ENCODE measurements at places on chromosomes 11 and 22. TPM values are rescaled to one million over a fixed set of nuclear protein-coding genes. Genes with fewer than 3 reads are reported as not detected.

The TPH1 gene
- 0.24 TPM for total RNA-seq

The OR52A1 gene
- not detected for total RNA-seq

The TMPRSS5 gene
- 2.9 TPM for total RNA-seq

The AQP11 gene
- 0.39 TPM for total RNA-seq

The TRIM51 gene
- total RNA-seq = not detected

The IRAG1 gene
- total RNA-seq = 0.81 TPM

The RAPSN gene
- total RNA-seq = 1.0 TPM

The SPON1 gene
- total RNA-seq = not detected

The TSSK2 gene
- total RNA-seq = not detected

The GRAP2 gene
- not detected for total RNA-seq

- no peaks in the 10 kb centered on the region for H3K27me3 ChIP-seq
- DNase-seq = peak; percentile 51
- no peaks in the 10 kb centered on the region for H3K36me3 ChIP-seq
- no peak within 1 kb of the TSS for H3K27ac ChIP-seq
- peak within 1 kb of the TSS; percentile 42 for H3K4me3 ChIP-seq
- peaks cover 19% of the 10 kb centered on the region for H3K4me1 ChIP-seq
Measured at GRCh38 chr22:29205594-29206371, at the start of gene EMID1. Gene EMID1 (plus strand): TSS chr22:29205896. CDS start chr22:29206039, 143 bp downstream.

GRCh38 chr11:27046956-27047355 is 6.3 kb downstream of the BBOX1 start:
- H3K4me1 ChIP-seq = no peaks in the 10 kb centered on the region
- peaks cover 15% of the 10 kb centered on the region for H3K27me3 ChIP-seq
- no peak overlapping the region for H3K27ac ChIP-seq
- no peaks in the 10 kb centered on the region for H3K36me3 ChIP-seq
- DNase-seq = no peak
- H3K4me3 ChIP-seq = no peak overlapping the region

DNA sequence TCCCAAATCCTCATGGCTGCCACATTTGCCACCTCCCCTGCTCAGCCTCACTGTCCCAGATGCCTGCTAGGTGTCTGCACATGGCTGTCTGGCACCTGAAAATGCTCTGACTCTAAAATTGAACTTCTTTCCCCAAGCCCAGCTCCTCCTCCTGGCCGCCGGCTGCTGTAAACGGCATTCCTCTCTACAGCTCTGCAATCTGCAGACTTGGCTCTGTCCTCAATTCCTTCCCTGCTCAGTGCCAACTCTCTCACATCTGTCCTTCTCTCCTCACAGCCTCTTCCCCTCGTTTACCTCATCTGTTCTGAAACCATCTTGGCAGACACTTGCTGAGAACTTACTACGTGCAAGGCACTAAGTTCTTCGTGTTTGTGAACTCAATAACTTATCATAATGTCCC is 169.4 kb upstream of the SYT13 start:
- H3K4me3 ChIP-seq = no peak overlapping the region
- H3K27me3 ChIP-seq = no peaks in the 10 kb centered on the region
- no peak overlapping the region for H3K27ac ChIP-seq
- no peaks in the 10 kb centered on the region for H3K4me1 ChIP-seq

DNA sequence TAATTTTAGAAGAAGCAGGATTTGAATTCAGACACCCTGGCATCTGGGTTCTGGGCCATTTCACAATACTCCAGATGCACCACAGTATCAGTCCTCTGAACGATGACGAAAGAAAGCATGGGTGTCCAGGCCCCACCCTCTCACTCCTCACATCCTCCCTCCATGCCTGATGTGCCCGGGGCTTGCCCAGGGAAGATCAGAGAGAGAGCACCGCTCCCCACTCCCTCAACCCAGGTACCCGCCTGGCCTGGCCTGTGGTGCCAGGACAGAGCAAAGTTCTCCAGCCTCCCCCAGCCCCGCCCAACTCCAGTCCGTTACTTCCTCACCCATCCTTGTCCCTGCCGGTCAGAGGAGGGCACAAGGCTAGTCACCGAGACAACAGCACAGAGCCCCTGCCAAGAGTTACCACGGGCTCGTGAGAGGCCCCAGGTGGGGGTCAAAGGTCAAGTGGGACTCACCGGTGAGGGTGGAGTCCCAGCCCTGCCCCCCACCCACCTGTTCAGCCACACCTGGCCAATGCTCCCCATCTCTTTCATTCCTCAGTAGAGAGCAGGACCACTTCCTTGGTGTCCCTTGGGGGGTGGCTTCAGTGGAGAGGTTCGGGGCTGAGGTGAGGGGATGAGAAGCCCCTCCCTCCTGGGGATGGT is 8.1 kb downstream of the BCL9L start:
- no peaks in the 10 kb centered on the region for H3K36me3 ChIP-seq
- no peak overlapping the region for H3K4me3 ChIP-seq
- H3K27me3 ChIP-seq = no peaks in the 10 kb centered on the region
- DNase-seq = peak; percentile 78
- peaks cover 99% of the 10 kb centered on the region for H3K4me1 ChIP-seq
- peak overlapping the region; percentile 88 for H3K27ac ChIP-seq

- no peak overlapping the region for H3K4me3 ChIP-seq
- no peak for DNase-seq
- H3K4me1 ChIP-seq = no peaks in the 10 kb centered on the region
- H3K27ac ChIP-seq = no peak overlapping the region
- H3K27me3 ChIP-seq = no peaks in the 10 kb centered on the region
Measured at GRCh38 chr11:9073466-9074225, 17.8 kb downstream of the SCUBE2 start.

DNA sequence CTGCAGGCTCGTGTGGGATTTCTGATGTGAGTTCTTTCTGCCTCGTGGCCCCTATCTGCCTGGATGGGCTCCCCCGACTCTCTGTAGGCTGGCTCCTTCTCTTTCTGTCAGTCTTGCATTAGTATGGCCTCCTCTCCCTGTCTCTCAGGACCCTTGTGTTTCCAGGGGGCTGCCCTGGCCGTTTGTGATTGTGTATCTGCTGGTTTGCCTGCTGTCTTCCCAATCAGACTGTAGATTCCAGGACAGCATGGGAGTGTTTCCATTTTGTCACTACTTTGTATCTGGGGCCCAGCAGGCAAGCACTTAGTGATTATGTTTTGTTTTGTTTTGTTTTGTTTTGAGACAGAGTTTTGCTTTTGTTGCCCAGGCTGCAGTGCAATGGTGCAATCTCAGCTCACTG is 25.6 kb downstream of the SNAP29 start:
- no peak for DNase-seq
- no peaks in the 10 kb centered on the region for H3K4me1 ChIP-seq
- no peaks in the 10 kb centered on the region for H3K27me3 ChIP-seq
- H3K36me3 ChIP-seq = peaks cover 19% of the 10 kb centered on the region
- no peak overlapping the region for H3K4me3 ChIP-seq

- H3K36me3 ChIP-seq = no peaks in the 10 kb centered on the region
- peaks cover 89% of the 10 kb centered on the region for H3K27me3 ChIP-seq
- H3K4me3 ChIP-seq = no peak overlapping the region
- DNase-seq = no peak
- H3K4me1 ChIP-seq = no peaks in the 10 kb centered on the region
- H3K27ac ChIP-seq = no peak overlapping the region
Measured at GRCh38 chr11:92969293-92969633, 188 bp upstream of the MTNR1B start.

- no peak overlapping the region for H3K27ac ChIP-seq
- H3K27me3 ChIP-seq = peaks cover 27% of the 10 kb centered on the region
Measured at GRCh38 chr11:35292279-35292678, 127.1 kb downstream of the SLC1A2 start.

GRCh38 chr11:124915541-124916369 is 3.3 kb upstream of the HEPN1 start:
- no peak overlapping the region for H3K27ac ChIP-seq
- no peak for DNase-seq
- no peaks in the 10 kb centered on the region for H3K4me1 ChIP-seq
- H3K27me3 ChIP-seq = no peaks in the 10 kb centered on the region

DNA sequence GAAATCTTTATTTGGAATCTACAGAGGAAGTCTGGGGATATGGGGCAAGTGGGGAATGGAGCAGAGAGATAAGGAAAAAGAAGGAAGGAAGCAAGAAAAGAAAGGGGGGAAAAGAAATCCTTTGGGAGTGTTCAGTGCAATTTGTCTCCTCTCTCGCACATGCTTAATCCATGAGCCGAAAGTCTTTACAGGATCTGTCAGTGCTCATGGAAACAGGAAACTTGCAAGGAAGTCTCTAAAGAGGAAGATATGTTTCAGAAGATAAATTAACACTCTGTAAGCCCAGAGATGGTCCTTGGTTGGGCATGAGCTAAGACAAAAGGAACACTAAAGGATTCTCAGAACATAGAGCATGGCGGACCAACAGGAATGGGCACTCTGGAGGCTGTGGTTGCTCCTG is 47.9 kb upstream of the FLI1 start:
- peaks cover 51% of the 10 kb centered on the region for H3K27me3 ChIP-seq
- no peak overlapping the region for H3K27ac ChIP-seq
- no peaks in the 10 kb centered on the region for H3K4me1 ChIP-seq
- H3K4me3 ChIP-seq = no peak overlapping the region

- no peak overlapping the region for H3K27ac ChIP-seq
- no peaks in the 10 kb centered on the region for H3K27me3 ChIP-seq
- no peaks in the 10 kb centered on the region for H3K4me1 ChIP-seq
- no peak for DNase-seq
- no peak overlapping the region for H3K4me3 ChIP-seq
Measured at GRCh38 chr11:134691295-134691873, 279.3 kb upstream of the B3GAT1 start.

- no peaks in the 10 kb centered on the region for H3K27me3 ChIP-seq
- no peaks in the 10 kb centered on the region for H3K36me3 ChIP-seq
- H3K4me1 ChIP-seq = no peaks in the 10 kb centered on the region
- DNase-seq = peak; percentile 60
- H3K27ac ChIP-seq = no peak overlapping the region
Measured at GRCh38 chr11:57349491-57350274, 11.5 kb downstream of the P2RX3 start.

DNA sequence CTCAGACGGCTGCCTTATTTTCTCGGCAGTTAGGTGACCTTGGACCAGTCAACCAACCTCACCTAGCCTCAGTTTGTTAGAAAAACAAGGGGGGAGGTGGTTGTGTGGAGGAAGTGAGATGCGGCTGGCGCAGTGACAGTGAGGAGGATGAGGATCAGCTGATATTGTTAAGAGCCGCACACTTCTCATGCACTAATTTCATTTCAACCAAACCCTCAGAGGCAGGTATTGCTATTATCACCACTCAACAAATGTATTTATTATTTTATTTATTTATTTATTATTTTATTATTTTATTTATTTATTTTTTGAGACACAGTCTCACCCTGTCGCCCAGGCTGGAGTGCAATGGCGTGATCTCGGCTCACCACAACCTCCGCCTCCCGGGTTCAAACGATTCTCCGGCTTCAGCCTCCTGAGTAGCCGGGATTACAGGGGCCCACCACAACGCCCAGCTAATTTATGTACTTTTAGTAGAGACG is 2.1 kb downstream of the LGALS1 start:
- H3K27ac ChIP-seq = peak overlapping the region; percentile 92
- DNase-seq = no peak
- peaks cover 24% of the 10 kb centered on the region for H3K4me1 ChIP-seq
- no peaks in the 10 kb centered on the region for H3K27me3 ChIP-seq

DNA sequence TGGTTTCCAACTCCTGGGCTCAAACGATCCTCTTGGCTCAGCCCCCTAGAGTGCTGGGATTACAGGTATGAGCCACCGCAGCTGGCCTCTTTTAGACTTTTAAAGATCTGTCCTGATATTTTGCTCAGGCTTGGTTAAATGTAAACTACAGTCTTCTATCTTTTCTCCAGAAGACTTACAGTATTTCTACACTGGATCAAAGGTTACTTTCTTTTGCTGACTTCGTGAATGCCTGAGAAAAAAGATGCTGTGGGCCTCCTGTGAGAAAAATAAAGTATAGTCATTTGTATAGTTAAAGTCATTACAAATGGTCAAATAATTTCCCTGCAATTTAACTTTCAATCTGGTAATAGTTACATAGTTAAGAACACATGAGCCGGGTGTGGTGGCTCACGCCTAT is 19.6 kb downstream of the DEPDC5 start:
- no peaks in the 10 kb centered on the region for H3K27me3 ChIP-seq
- no peak overlapping the region for H3K27ac ChIP-seq
- H3K4me1 ChIP-seq = no peaks in the 10 kb centered on the region
- DNase-seq = no peak
- no peak overlapping the region for H3K4me3 ChIP-seq
- peaks cover 35% of the 10 kb centered on the region for H3K36me3 ChIP-seq

- DNase-seq = no peak
- H3K4me1 ChIP-seq = peaks cover 60% of the 10 kb centered on the region
- no peaks in the 10 kb centered on the region for H3K27me3 ChIP-seq
- no peak overlapping the region for H3K4me3 ChIP-seq
- H3K36me3 ChIP-seq = peaks cover 7% of the 10 kb centered on the region
Measured at GRCh38 chr11:6387811-6388599, 2.3 kb upstream of the SMPD1 start.

GRCh38 chr11:11137339-11137738 is 215.7 kb downstream of the CSNK2A3 start:
- H3K4me1 ChIP-seq = no peaks in the 10 kb centered on the region
- no peak for DNase-seq
- H3K27ac ChIP-seq = no peak overlapping the region
- peaks cover 3% of the 10 kb centered on the region for H3K27me3 ChIP-seq
- H3K36me3 ChIP-seq = no peaks in the 10 kb centered on the region
- H3K4me3 ChIP-seq = no peak overlapping the region

- peaks cover 4% of the 10 kb centered on the region for H3K27me3 ChIP-seq
- H3K4me1 ChIP-seq = no peaks in the 10 kb centered on the region
- H3K4me3 ChIP-seq = no peak overlapping the region
- no peaks in the 10 kb centered on the region for H3K36me3 ChIP-seq
Measured at GRCh38 chr22:22048981-22049531, 66.5 kb upstream of the TOP3B start.

- no peak overlapping the region for H3K27ac ChIP-seq
- H3K4me1 ChIP-seq = peaks cover 42% of the 10 kb centered on the region
- H3K4me3 ChIP-seq = peak overlapping the region; percentile 83
- DNase-seq = no peak
- peaks cover 4% of the 10 kb centered on the region for H3K36me3 ChIP-seq
Measured at GRCh38 chr11:86247608-86248007, 3.1 kb downstream of the EED start.

DNA sequence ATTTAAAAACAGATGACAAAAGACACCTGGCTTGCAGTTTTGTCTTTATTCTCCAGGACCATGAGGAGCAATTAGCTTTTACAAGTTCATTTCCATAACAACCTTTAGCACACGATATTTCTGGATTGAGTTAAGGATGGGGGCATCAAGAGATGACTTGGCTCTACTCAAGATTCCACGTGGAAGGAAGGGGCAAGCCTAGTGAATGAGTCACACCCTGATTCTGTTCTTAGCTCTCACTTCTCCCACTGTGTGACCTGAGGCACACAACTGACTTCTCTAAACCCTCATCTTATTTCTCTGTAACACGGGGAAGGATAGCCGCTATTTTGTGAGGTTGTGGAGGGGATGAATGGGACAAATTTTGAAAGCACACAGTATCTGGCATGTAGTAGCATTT is 185.5 kb downstream of the KIRREL3 start:
- no peaks in the 10 kb centered on the region for H3K36me3 ChIP-seq
- H3K4me3 ChIP-seq = no peak overlapping the region
- H3K27ac ChIP-seq = no peak overlapping the region
- H3K4me1 ChIP-seq = no peaks in the 10 kb centered on the region
- peaks cover 30% of the 10 kb centered on the region for H3K27me3 ChIP-seq

DNA sequence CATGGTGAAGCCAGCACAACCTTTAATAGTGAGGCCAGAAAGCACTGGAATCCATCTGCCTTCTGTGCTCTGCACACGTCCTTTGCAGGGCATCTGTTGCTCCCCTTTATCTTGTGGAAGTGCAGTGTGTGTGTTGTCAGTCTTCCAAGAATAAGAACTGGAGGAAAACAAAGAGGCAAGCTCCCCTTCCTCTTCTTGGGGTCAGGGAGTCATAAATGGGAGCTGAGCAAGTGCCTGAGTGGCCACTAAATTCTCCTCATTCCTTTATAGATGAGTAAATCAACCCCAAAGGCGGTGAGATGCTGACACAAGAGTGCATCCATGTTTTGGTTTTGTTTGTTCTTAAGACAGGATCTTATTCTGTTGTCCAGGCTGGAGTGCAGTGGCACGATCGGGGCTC is 38.3 kb downstream of the WT1 start:
- DNase-seq = no peak
- no peaks in the 10 kb centered on the region for H3K36me3 ChIP-seq
- no peak overlapping the region for H3K27ac ChIP-seq
- H3K4me1 ChIP-seq = peaks cover 31% of the 10 kb centered on the region

Data from A673 (cell line).